Activated gamma-delta T cell treated with Interleukin-2 at 50 U/mL for 16 hours (primary cell): ENCODE measurements at places on chromosomes 5 and 9.
A peak's percentile ranks its signal among the peaks of the same experiment; 100 is the strongest.

DNA sequence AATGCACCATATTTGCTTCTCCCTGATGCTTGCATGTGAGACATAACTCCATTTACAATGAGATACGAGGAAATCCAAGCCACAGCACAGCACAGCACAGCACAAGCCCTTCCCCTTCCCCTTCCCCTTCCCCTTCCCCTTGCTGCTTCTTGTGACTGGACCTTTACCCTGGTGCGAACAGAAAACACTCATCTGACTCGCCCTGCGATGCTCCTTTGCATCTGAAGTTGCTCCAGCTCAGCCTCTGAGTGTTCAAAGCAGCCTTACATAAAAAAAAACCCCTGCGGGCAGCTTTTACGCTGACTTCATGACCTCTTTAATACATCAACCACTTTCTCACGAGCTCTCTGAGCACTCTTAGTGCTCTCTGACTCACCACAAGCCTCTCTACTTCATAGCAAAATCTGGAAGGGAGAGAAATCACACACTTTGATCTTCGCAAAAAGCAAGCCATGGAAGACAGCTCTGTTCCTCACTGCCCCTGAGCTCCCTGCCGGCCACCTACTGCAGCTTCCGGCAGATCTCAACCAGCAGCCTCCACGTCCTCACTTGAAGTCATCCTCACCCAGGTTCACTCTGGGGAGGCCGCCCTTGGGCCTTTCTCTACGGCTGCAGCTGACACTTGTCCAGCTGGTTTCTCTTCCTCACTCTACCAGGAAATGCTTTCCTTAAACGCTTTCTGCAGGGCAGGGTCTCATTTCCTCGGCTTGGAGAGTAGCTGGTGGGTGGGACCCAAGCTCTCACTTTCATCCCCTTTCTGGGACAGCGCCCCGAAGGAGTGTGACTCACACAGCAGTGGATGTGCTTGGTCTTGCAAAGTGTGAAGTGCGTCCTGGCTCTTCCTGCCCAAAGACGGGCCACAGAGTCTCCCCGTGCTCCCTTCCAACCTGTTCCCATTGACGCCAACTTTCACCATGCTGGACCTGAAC lies 5.3 kb downstream of the SLC34A1 start:
- DNase-seq: peak; percentile 58

DNA sequence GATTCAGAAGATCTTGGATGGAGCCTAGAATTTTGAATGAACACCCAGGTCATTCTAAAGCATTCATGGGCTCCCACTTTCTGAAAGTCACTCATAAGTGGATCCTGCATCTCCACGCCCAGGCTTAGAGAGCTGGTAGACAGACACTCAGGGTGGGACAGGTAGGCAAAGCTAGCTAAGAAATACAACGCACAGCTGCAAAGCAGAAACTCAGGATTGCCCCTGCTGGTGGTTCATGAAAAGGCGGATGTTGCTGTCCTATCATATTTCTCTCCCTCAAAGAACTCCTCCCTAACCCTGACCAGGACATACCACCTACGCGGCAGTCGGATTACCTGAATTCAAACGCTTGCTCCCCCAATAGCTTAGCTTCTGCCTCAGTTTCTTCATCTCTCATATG lies 226.5 kb downstream of the GLIS3 start:
- DNase-seq: no peak

DNA sequence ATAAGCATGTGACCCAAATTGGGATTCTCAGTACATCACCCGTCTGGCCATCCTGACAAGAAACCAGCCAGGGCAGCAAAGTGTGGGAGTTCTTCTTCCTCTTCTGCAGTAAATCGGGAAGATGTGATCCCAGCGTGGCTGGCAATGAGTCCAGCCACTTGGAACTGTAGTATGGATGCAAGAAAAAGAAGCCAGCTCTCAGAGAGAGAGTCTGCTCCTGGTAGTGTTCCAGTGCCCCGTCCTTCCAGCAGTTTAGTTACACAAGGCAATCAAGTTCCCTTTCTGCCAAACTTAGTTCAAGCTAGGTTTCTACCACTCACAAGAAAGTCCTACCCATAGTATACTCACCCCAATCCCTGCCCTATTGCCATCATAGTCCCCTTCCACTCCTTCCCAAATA lies 65.6 kb downstream of the CDK5RAP2 start:
- no peak for DNase-seq

GRCh38 chr5:98784411-98784810 lies 10.9 kb downstream of the RGMB start:
- DNase-seq: no peak
